ENCODE measurements at places on chromosomes 12 and 14.
A peak's percentile ranks its signal among the peaks of the same experiment; 100 is the strongest.

- no peak for DNase-seq
Observed at GRCh38 chr12:121299662-121300061, 3.2 kb upstream of the CAMKK2 start.

DNA sequence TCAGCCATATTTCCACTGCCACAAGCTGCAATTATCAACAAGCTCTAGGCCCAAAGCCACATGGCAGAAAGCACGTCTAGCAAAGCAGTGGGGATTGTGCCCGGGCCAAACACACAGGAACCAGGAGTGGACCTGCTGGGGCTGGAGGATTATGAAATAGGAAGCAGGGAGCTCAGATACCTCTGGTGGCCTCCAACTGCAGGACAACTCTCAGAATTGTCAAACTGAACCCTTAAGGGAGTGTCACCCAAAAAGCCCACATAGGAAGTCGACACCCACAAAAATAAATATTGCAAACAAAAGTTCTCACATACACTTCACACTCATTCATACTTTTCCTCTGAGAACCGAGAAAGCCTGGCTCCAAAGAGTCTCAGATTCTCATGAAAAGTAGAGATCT is 26.1 kb downstream of the KCTD10 start:
- DNase-seq: no peak

DNA sequence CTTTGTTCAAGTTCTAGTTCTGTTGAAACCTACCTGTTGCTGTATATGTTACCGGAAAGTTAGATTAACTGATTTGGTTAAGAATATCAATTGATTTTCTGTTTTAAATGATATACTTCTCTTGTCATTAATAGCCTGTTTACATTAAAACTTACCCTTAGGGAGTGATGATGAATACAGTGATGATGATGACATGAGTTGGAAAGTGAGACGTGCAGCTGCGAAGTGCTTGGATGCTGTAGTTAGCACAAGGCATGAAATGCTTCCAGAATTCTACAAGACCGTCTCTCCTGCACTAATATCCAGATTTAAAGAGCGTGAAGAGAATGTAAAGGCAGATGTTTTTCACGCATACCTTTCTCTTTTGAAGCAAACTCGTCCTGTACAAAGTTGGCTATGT is 33.0 kb downstream of the CAND1 start:
- no peak for DNase-seq

GRCh38 chr12:100718187-100718586 is 76.4 kb upstream of the ANO4 start:
- DNase-seq: no peak

GRCh38 chr12:108211157-108211556 is 82.1 kb downstream of the WSCD2 start:
- DNase-seq: no peak

DNA sequence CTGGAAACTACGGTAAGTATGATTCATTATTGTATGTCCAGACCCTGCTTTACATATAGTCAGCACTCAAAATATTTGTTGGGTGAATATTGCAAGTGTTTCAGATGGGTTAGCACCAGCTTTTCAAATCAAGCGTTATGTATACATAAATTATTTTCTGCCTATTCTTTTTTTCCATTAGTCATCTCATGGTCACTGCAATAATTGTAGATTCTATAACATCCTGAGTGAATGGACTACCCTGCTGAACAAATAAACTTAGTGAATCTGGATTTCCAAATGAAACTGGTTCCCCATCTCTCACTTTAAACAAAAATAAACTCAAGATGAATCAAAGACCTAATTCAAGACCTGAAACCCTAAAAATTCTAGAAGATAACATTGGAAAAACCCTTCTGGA is 152.3 kb downstream of the DIO2 start:
- no peak for DNase-seq

- no peak for DNase-seq
Observed at GRCh38 chr12:17137396-17137795, 531.4 kb upstream of the LMO3 start.

DNA sequence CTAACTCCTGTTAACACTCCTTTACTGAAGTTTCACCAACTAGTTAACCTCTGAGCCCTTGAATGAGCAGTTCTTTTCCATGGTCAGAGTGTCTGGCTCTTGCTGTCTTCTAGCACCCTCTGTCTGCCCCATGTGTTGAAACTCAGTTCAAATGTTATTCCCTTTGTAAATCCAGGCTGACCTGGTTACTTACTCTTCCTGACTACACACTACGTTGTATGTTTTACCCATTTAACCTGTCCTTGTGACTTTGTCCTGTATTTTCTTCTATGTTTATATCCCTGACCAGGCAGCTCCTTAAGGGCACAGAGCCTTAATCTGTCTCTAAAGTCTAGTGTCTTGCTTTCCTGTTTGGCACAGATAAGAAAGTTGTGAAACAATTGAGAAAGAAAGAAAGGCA is 389.0 kb upstream of the RPL10L start:
- DNase-seq: peak; percentile 21

GRCh38 chr14:79924551-79924950 is 286.8 kb downstream of the DIO2 start:
- DNase-seq: no peak
